ENCODE measurements at places on chromosomes 7 and 10.

GRCh38 chr7:115178835-115179234, 256.9 kb downstream of the MDFIC start:
- H3K27ac ChIP-seq, result no peak overlapping the region
- no peak for DNase-seq
- no peak overlapping the region for H3K4me3 ChIP-seq
- H3K36me3 ChIP-seq, result no peaks in the 10 kb centered on the region
- no peaks in the 10 kb centered on the region for H3K27me3 ChIP-seq

DNA sequence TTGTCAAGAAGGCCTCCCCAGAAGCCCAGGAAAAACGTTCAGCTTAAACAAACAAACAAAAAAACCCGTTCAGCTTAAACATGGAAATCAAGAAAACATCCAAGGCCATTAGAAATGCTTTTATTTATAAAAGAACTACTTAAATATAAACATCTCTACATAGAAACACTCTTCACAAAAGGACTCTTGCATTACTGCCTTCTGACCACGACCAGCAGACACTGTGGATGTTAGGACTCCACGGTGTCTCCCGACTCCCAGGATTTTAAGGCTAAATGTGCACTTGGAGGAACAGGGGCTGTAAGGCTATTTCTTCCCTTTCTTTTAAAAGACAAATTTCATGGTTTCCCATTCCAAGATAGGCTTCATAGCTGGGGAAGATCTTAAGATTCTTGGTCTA, 93.0 kb downstream of the ABCC2 start:
- DNase-seq, result no peak
- peaks cover 2% of the 10 kb centered on the region for H3K4me1 ChIP-seq
- no peak overlapping the region for H3K4me3 ChIP-seq
- peaks cover 51% of the 10 kb centered on the region for H3K36me3 ChIP-seq
- no peaks in the 10 kb centered on the region for H3K27me3 ChIP-seq

DNA sequence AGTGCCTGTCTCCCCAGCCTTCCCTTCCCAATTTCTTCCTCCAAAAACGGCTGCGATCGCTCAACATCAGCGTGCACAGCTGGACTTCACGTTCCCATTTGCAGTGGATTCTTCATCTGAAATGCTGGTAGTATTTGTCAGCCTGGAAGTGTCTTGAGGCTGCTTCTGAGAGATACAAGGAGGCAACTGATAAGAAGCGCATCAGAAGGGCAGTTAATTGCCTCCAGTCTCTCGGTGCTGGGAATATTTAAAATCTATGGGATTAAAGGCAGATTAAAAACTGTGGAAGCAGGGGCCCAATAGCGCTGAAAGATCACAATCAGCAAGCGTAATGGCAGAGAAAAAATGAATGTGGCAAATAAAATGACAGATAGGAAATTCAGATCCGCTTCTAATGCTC, 450.0 kb downstream of the GATA3 start:
- H3K36me3 ChIP-seq, result no peaks in the 10 kb centered on the region
- DNase-seq, result no peak
- H3K27ac ChIP-seq, result no peak overlapping the region
- no peak overlapping the region for H3K4me3 ChIP-seq
- peaks cover 20% of the 10 kb centered on the region for H3K27me3 ChIP-seq
- H3K4me1 ChIP-seq, result no peaks in the 10 kb centered on the region

DNA sequence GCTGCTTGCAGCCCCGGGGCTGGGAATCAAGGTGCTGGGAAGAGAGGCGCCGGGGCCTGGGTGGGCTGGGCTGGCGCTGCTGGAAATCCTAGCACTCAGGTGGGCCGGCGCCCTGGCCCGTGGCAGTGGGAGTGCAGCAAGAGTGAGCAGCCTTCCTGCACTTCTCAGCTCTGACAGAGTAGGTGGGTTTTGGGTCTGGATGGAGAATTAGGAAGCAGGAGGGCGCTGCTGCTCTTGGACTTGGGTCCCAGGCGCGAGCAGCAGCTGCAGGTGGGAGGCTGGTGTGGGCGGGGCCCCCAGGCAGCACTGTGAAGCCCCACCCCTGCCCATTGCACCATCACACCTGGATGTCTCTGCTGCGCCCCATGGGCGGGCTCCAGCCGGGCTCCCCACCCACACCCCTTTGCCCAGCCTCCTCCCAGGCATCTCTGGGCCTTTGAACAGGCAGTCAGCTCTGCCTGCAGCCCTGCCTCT, 6.0 kb downstream of the BRI3 start:
- peak overlapping the region; percentile 96 for H3K27ac ChIP-seq
- peaks cover 55% of the 10 kb centered on the region for H3K36me3 ChIP-seq
- no peaks in the 10 kb centered on the region for H3K27me3 ChIP-seq
- H3K4me3 ChIP-seq, result peak overlapping the region; percentile 88
